ENCODE measurements at places on chromosomes 5 and 9. TPM values are rescaled to one million over a fixed set of nuclear protein-coding genes. Genes with fewer than 3 reads are reported as not detected.

The OBP2B gene
- total RNA-seq, result not detected

DNA sequence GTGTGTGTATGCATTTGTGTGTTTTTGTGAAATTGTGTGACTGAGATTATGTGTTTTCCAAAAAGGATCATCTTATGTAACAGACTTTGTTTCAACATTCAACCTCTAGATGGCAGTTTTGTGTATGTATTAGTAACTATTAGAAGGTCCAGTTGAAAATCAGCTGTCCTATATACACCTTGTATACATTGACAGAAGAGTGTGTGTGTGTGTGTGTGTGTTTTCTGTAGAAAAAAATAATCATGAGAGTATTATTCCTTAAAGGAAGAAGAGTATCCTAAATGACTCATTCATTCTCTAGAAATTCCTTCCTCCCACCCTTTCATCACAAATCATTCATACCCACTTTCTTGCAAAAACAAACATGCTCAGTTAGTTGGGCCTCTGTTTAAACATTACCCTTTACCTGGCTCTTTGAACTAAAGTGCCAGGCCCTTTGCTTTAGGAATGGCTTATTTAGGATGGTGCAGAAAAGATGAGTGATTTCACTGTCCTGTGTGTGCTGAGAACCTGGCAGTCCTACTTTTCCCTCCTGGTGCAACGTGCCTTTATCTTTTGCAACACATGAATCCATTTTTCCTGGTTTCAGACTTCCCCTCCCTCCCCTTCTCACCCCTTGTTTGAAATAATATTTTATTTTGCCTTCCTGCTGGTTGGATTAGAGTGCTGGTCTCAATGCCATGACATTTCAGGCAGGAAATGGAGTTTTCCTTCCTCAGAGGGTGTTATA is 152.2 kb downstream of the ARHGAP26 start:
- H3K27me3 ChIP-seq, result no peaks in the 10 kb centered on the region
- H3K4me3 ChIP-seq, result no peak overlapping the region
- H3K4me1 ChIP-seq, result peaks cover 13% of the 10 kb centered on the region
- no peak for DNase-seq
- H3K27ac ChIP-seq, result no peak overlapping the region
- peaks cover 3% of the 10 kb centered on the region for H3K36me3 ChIP-seq

The CTXN3 gene
- total RNA-seq, result not detected

DNA sequence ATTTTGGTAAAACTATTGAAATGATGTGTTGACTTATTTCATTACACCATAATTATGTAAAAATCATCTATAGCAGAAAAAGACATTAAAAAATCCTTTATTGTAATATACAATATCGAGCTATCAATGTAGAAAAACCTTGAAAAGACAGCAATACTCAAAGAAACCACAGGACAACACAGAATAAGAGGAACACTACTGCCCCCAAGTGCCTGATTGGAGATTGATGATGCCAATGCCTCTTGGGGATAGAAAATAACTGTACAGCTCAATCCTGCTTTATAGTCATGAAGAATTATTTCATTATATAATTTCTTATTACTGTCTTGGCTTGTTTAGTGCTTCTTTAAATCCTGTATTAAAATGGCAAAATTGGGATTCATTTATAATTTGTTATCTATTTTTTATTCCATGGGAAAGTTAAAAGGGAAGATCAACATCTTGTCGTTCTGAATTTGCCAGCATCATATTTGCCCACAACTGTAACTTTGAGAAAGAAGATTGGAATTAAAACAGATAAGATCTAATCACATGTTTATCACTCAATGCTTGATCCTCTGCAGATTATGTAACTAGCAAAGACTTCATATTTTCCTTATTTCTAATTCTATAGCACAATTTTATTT is 337.5 kb downstream of the CDH9 start:
- no peaks in the 10 kb centered on the region for H3K27me3 ChIP-seq
- no peak overlapping the region for H3K4me3 ChIP-seq
- peak; percentile 35 for DNase-seq
- H3K36me3 ChIP-seq, result no peaks in the 10 kb centered on the region
- no peaks in the 10 kb centered on the region for H3K4me1 ChIP-seq

DNA sequence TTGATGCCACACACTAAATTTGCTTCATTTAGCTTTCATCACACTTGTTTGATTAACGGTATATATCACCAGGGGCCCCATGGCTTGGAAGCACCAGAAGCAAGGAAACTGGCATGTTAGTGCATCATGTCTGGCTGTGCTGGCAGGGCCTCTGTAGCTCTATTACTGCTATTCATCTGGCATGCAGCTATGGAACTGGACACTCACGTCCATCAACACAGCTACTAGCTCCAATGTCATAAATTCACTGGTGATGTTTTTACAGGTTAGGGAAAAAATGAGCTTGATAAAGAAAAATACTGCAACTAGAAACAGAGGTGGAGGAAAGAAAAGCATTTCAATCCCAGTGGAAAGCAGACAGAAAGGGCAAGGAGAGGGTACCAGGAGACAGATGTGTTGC is 343.2 kb downstream of the DEPDC1B start:
- H3K27me3 ChIP-seq, result no peaks in the 10 kb centered on the region
- DNase-seq, result no peak
- no peaks in the 10 kb centered on the region for H3K36me3 ChIP-seq
- no peak overlapping the region for H3K27ac ChIP-seq
- H3K4me3 ChIP-seq, result no peak overlapping the region
- no peaks in the 10 kb centered on the region for H3K4me1 ChIP-seq

DNA sequence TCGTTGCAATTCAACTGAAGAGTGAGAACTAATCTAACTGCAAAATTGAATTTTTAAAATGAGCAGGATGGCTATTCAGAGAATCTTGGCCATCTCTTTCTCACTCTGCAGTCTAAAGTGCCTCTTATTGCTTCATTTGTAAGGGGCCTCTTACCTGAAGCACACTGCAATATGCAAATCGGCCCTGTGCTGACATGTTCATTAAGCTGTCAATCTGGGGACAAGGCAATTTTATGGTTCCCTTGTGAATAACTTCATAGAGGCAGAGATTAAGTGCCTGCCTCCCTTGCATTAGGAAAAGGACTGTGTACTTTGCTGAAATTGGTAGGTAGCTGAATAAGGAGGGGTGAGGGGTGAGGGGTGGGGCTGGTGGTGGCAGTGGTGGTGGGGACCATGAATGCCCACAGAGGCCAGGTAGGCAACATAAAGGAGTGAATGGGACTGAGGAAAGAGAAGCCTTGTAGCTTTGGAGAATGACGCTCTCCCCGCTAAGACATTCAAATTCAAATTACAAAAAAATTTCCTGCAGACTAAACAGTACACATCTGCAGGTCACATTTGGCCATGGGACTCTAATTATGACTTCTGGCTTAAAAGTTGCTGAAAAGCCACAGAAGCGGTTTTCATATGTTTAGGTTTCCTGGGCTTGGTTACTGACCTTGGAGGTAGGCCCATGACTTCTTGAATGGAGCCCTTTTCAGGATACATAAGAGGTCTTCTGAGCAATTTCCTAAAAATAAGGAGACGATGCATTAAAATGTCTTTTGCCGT is 25.0 kb downstream of the TNFSF8 start:
- peaks cover 79% of the 10 kb centered on the region for H3K36me3 ChIP-seq
- no peak overlapping the region for H3K27ac ChIP-seq
- DNase-seq, result no peak
- no peak overlapping the region for H3K4me3 ChIP-seq
- no peaks in the 10 kb centered on the region for H3K27me3 ChIP-seq
- peaks cover 42% of the 10 kb centered on the region for H3K4me1 ChIP-seq

DNA sequence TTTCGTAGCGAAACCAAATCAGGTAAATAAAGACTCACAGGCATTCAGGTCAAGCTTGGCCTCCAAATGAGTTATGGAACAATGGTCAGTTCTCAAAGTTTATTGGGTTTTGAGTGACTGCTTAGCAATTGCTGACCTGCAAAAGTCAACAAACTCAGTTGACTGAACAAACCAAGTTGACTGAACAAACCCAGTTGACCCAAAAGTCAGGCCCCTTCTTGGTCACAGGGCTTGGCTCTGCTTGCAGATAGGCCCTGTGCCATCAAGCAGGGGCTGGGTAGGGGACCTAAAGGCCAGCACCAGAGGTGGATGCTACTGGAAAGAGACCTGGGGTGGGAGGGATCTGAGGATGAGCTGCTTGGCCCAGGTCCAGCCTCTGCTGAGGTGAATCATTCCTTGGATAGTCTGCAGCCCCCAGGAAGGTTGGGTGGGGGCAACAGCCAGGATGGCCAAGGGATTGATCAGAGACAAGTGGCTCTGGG is 64.6 kb downstream of the GADD45G start:
- no peak for DNase-seq
- H3K36me3 ChIP-seq, result no peaks in the 10 kb centered on the region
- H3K27me3 ChIP-seq, result no peaks in the 10 kb centered on the region
- H3K4me3 ChIP-seq, result no peak overlapping the region
- no peak overlapping the region for H3K27ac ChIP-seq

- peaks cover 22% of the 10 kb centered on the region for H3K4me1 ChIP-seq
- H3K4me3 ChIP-seq, result no peak overlapping the region
- no peak overlapping the region for H3K27ac ChIP-seq
- no peaks in the 10 kb centered on the region for H3K27me3 ChIP-seq
These were observed 27.0 kb downstream of the SLC1A1 start for GRCh38 chr9:4517274-4517673.

The FREM1 gene
- not detected for total RNA-seq

DNA sequence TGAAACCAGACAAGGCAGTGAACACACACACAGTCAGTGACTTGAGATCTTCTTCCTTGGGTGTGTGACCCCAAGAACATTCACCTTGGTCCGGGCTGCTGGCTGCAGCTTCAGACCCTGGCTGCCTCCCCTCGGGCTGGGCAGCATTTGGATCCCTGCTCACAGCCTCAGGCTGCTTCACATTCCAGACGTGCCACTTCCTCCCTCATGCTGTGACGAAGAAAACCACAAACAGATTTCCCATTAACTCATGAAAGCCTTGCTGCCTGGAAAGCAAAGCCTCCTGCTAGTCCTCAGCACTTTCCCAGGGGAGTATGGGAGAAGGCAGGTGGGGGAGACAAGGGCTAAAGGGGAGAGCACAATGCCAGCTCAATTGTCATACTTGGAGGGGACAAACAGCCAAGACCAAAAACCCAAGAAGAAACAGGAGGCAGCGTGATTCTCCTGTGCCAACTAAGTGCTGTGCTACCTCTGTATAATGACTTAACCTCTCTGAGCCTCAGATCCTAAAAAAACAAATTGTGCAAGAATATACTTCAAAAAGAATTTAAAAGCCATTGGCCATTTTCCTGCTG is 594.6 kb upstream of the BRINP1 start:
- DNase-seq, result no peak
- no peak overlapping the region for H3K27ac ChIP-seq
- H3K36me3 ChIP-seq, result no peaks in the 10 kb centered on the region
- H3K4me1 ChIP-seq, result no peaks in the 10 kb centered on the region

DNA sequence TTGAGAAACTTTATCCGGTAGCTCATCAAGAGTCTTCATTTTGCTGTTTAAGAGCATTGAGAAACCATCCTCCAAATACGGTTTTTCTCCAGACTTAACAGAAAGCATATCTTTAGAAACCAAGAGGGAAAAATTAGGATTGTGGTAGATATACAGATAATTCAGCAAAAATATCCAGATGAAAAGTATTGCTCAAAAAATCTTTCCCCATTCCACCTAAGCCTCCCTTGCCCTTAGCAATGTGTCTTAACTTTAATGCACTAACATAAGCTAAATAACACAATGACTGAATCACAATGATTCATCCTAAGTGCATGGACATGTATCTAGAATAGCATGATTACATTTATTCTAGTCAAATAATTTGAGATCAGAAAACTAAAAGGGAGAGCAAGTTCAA is 130.3 kb upstream of the TARS1 start:
- no peak for DNase-seq
- H3K4me1 ChIP-seq, result no peaks in the 10 kb centered on the region
- H3K27ac ChIP-seq, result no peak overlapping the region
- H3K27me3 ChIP-seq, result peaks cover 7% of the 10 kb centered on the region
- H3K4me3 ChIP-seq, result no peak overlapping the region

The ITGA1 gene
- total RNA-seq, result 0.69 TPM

DNA sequence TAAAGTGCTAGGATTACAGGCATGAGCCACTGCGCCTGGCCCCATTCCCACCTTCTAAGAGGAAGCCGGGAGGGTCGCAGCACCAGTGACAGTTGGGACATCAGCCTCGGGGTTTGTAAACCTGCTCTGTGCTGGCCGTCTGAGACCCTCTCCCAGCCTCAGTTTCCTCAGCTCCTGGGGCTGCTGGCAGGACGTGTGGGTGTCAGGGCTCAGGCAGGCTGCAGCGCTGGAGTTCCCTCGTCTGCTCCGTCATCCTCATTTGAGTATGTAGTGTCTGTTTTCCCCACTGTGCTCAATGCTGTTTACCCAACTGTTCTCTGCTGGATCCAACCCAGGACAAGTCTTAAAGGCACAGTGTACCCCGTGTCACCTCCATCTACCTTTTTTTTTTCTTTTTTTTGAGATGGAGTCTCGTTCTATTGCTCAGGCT is 2.0 kb upstream of the NINJ1 start:
- H3K4me3 ChIP-seq, result no peak overlapping the region
- peaks cover 13% of the 10 kb centered on the region for H3K36me3 ChIP-seq
- no peaks in the 10 kb centered on the region for H3K27me3 ChIP-seq
- H3K27ac ChIP-seq, result no peak overlapping the region
- H3K4me1 ChIP-seq, result peaks cover 61% of the 10 kb centered on the region

DNA sequence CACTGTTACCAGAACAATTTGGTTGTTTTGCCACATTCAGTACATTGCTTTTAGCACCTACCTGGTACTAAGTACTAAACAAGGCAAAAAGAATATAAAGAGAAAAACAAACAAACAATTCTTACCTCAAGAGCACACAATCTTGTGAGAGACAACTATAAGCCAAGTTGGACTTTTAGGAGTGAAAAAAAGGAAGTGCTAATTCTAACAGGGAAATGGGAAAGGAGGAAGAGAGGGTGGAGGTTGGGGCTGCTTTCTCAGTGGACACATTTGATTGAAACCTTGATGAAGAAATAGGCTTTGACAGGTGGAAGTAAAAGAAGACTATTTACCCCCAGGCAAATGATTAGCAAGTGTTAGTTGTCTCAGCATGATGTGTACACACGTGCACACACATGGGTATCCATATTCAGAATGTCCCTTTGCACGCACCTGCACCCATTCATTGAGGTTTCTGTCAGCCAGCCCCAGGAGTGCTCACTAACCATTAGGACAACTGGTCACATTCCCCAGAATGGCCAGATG is 302.6 kb downstream of the ACTL7B start:
- no peak for DNase-seq
- H3K4me3 ChIP-seq, result no peak overlapping the region
- no peaks in the 10 kb centered on the region for H3K4me1 ChIP-seq
- no peaks in the 10 kb centered on the region for H3K27me3 ChIP-seq

DNA sequence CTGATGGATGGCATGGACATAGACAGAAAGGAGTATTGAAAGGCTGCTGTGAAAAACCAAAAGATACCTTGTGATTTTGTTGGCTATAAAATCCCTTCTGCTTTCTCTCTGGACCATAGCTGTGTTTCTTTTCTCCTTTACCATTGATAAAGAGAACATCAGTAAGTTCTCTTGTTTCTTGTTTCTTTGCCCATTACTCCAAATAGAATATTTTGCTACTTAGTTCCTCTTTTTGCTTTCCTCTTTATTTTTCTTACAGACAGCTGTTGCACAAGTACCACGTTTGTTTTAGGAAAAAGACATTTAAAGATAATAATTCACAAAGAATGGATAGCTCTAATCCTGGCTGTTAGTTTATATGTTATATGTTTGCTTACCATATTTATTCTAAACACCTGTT is 1129.2 kb downstream of the DTWD2 start:
- no peak for DNase-seq
- H3K27me3 ChIP-seq, result no peaks in the 10 kb centered on the region
- H3K4me1 ChIP-seq, result no peaks in the 10 kb centered on the region
- no peak overlapping the region for H3K27ac ChIP-seq

The PHYKPL gene
- total RNA-seq, result 50.9 TPM

- H3K36me3 ChIP-seq, result no peaks in the 10 kb centered on the region
- H3K27me3 ChIP-seq, result no peaks in the 10 kb centered on the region
- no peaks in the 10 kb centered on the region for H3K4me1 ChIP-seq
- no peak for DNase-seq
These were observed 98.1 kb upstream of the PAPPA start for GRCh38 chr9:116055536-116055935.

Data from activated naive CD4-positive, alpha-beta T cell treated with anti-CD3 and anti-CD28 coated beads for 36 hours (primary cell).